IPS DF 6.9 (cell line): ENCODE measurements at places on chromosomes 2 and 18.

DNA sequence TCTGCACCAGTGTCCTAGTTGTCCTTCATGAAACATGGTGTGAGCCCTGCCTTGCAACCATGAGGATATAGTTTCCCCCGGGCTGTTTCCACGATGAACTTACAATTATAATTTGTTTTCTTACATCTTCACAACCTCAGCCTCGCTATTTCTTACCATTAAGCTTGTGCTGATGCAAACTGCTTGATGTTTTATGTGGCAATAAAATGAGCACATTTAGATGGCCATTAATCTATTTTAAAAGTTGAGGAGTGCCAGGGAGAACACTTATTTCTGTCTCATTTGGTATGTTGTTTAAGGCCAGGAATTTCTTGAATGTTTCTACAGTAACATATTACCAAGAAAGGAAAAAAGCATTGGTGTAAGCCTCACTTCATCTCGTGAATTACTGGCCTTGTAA, 214.5 kb upstream of the SLC8A1 start:
- DNase-seq = no peak

GRCh38 chr2:233821709-233822100, 32.6 kb downstream of the HJURP start:
- DNase-seq = no peak

DNA sequence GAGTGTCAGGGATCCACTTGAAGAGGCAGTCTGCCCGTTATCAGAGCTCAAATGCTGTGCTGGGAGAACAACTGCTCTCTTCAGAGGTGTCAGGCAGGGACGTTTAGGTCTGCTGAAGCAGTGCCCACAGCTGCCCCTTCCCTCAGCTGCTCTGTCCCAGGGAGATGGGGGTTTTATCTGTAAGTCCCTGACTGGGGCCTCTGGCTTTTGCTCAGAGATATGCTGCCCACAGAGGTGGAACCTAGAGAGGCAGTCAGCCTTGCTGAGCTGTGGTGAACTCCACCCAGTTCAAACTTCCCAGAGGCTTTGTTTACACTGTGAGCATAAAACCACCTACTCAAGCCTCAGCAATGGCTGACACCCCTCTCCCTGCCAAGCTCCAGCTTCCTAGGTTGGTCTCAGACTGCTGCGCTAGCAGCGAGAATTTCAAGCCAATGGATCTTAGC, 38.1 kb downstream of the PLEK start:
- no peak for DNase-seq

- DNase-seq = no peak
Observed at GRCh38 chr2:88182721-88183120, 12.6 kb downstream of the THNSL2 start.

DNA sequence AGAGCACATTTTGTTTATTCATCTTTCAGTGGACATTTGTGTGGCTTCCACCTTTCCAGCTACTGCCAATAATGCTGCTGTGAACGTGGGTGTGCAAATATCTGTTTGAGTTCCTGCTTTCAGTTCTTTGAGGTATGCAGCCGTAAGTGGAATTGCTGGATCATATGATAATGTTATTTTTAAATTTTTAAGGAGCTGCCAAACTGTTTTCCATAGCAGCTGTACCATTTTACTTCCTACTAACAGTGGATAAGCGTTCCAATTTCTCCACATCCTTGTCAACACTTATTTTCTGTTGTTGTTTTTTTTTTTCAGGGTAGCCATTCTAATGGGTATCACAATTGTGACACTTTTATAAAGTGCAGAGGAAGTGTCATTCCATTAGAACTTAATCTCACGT, 162.5 kb downstream of the NCK2 start:
- no peak for DNase-seq

GRCh38 chr2:159201360-159202063, 85.0 kb downstream of the WDSUB1 start:
- DNase-seq = no peak

DNA sequence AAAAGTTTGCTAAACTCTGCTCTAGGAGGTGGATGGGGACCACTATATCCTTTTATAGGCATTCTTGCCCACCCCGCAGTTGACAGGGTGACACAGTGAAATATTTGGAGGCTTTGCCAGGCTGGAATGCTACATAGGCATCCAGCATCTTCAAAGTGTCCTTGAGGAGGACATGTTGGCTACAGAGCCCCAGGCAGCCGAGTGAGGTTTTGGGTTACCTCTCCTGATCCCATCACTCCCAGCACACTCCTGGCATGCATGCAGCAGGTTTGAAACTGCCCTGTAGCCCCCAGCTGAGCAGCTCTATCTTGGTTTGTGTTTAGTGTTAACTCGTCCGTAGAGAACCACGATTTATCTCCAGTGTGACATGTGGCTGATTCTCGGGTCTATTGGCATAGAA, 7.3 kb downstream of the FOSL2 start:
- DNase-seq = no peak
